ELF-1 (cell line): ENCODE measurements at places on chromosomes 13 and 19.

GRCh38 chr13:46071590-46072249, 19.2 kb upstream of the ZC3H13 start:
- peak; percentile 28 for DNase-seq

DNA sequence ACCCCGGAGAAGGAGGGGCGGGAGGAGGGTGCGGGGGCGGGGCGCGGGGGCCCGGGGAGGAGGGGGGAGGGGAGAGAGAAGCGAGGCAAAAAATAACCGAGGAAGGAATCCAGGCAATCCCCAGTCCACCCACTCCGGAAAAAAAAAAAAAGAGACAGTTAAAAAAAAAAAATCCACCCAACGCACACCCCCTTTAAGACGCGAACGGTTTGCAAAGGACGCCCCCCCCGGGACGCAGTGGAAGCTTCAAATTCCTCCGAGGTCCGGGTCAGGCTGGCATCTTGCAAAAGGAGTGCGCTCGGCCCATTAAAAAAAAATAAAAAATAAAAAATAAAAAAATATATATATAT, at the start of gene CACNA1A:
TSS of gene CACNA1A (minus strand) at position 9 of the 350 bp plus-strand sequence. CDS start 255 bp downstream, outside the sequence.
- DNase-seq: no peak

DNA sequence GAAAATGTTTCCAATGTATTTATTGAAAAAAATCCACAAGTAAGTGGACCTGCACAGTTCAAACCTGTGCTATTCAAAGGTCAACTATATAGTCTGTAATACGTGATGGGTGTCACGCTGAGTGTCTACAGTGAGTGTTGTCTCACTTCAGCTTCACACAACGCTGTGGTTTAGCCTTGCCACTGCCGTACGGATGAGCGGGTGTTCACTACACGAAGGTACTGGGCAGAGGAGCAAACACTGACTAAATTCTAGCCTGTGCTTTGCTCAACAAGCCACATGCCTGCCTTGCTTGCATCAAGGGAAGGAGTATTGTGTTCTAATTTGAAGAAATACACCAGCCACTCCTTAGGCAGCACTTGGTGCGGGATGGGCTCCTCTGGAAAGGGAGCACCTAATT, 3.4 kb upstream of the FFAR3 start:
- DNase-seq: no peak

DNA sequence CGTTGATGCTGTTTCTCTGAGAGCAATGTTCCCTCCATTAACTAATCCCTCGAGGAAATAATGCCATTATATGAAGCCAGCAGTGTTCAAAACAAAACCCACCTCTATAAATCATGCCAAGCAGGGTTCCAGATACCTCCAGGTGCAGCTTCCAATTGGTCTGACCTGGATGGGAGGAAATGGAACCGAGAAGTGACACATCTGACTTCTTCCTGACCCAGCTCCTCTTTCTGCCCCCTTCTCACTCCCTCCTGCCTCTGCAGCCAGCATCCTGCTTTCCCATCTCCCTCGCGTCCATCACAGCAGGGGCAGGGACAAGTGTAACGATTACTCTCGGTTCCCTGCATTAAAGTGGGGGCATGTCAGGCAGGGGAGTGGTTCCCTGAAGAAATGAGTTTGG, 37.5 kb downstream of the HSPH1 start:
- DNase-seq: no peak

- peak; percentile 25 for DNase-seq
Observed at GRCh38 chr13:36418022-36418805, 14.1 kb upstream of the CCNA1 start.

- DNase-seq: no peak
Observed at GRCh38 chr19:50795664-50796073, 5.5 kb downstream of the ACP4 start.

- no peak for DNase-seq
Observed at GRCh38 chr13:42048342-42048683, at the start of gene DGKH. Gene DGKH, plus strand, starts transcription at chr13:42048648. Its CDS starts 126 bp downstream, at chr13:42048774.

DNA sequence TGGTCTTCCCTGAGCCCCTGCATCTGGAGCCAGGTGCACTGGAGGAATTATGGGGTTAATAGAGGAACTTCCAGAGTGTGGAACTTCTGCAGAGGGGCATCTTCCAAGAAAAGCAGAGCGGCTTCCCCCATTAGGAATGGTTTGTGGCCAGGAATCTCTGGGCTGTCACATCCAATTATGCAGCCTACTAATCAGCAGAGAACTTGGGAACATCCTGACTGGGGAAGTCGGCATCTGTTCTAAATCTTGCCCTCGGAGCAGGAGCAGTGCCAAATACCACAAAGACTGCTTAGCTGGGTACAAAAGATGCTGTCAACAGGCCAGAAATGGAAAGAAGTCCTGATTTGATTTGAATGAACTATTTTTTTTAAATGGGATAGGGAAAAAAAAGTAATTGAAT, 435.1 kb downstream of the ZNF536 start:
- no peak for DNase-seq

DNA sequence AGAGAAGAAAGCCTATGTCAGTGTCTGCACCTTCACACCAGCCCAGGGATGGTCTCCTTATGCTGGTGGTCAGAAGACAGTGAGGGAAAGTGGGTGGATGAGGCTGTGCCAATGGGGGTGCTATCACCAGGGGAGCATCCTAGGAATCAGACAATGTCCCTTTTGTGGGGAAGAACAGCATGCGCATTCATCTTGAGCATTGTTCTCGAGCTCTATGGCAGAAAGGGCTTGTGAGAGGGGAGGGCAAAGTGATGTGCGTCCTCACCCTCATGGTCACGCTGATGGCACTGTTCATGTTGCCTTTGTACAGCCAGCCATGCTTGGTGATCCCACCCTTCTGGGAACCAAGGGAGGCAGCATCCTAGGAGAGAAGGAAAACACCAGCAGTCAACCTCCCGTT, 56.1 kb downstream of the DOCK9 start:
- DNase-seq: no peak

DNA sequence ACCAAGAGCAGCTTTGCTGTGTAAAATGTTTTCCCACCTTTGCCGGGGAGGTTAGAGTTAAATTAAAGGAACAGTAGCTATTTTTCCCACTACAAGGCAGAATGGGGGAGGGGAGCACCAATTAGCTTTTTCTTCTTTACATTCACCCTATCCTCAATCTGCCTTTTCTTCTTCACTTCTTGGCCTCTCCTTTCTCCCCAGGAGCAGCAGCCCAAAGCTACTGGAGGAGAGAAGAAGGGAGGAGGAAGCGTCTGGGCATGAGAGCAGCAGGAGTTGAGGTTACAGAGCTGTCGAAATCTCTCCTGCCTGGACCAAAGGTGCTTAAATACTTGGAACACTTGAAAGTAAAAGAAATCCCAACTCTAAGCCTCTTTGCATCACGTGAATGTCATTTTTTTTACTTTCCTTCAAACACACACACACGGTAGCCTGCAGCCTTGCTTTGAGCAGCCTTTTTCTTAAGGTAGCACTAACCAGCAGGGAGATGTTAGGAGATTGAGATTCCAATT, 39.0 kb upstream of the WASF3 start:
- peak; percentile 51 for DNase-seq

- no peak for DNase-seq
Observed at GRCh38 chr13:44808185-44808584, 181.1 kb downstream of the NUFIP1 start.

GRCh38 chr13:106518512-106518911, 16.9 kb downstream of the EFNB2 start:
- no peak for DNase-seq

DNA sequence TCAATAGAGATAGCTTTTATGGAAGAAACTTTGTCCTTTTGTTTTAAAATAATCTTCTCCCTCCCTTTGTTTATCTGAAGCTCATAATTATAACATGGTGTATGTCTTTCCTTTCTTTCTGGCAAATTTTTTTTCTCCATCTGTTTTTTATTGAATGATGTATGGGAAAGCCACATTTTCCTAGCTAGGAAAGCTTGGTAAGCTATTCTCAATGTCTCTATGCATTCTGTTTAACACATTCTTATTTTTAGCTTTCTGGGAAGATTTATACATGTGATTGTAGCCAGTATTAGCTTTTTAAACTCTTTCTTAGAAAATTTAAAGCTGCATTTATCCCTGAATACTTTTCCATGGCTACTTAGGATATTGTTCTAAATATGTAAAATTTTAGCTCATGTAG, 124.9 kb upstream of the CSNK1A1L start:
- no peak for DNase-seq

DNA sequence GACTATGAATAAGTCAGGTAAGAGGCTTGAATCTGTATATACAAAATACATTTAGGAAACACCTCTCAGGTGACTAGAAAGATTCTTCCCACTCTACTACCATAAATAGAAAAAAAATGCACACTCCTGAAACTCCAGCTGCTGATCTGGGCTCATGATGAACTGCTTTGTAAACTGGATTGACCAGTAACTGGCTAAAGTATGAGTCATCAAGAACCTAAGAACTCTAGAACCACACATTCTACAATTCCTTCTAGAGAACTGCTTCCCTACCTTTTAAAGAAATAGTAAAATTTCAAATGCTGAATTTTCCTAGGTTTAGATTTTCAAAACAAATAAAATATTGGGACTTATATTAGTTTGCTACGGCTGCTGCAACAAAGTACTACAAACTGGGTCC, 55.2 kb downstream of the ELF1 start:
- peak; percentile 6 for DNase-seq

DNA sequence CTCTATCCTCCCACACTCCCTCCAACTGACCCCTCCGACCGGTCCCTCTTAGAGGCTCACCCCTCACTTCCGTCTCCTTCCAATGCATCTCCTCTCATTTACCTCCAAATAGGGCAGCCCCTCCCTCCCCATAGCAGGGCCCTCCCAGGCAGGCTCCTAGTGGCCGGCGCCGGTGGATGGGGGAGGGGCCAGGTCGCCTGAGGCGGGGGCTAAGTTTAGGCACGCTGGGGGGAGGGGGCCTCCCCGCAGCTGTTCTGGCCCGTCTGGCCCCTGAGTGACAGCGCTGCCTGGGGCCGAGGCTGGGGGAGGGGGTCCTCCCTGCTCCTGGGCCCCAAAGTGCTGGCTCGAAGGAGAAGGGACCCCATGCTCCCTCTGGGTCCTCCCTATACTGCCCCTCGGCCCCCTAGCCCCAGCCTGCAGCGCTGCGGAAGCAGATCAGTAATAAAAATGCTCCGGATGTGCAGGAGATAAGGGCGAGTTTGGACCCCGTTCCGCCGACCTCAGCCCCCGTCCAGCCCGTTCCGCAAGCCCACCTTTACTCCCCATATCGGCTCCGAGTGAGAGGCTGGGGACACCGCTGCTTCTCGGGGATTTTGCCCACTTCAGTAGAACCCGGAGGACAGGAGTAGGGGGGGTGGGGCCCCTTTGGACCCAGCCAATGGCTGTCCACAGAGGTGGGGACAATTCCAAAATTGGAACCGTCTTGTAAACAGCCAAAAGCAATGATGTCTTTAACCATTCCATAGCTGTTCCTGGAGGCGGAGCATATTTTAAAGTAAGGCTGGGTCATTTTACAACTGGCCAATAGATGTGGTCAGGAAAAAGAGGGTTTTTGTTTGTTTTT, 4.0 kb downstream of the RTN2 start:
- peak; percentile 88 for DNase-seq

- no peak for DNase-seq
Observed at GRCh38 chr13:70027551-70027950, 80.1 kb upstream of the ATXN8OS start.

- peak; percentile 71 for DNase-seq
Observed at GRCh38 chr19:17234911-17235299, 8.9 kb downstream of the OCEL1 start.

DNA sequence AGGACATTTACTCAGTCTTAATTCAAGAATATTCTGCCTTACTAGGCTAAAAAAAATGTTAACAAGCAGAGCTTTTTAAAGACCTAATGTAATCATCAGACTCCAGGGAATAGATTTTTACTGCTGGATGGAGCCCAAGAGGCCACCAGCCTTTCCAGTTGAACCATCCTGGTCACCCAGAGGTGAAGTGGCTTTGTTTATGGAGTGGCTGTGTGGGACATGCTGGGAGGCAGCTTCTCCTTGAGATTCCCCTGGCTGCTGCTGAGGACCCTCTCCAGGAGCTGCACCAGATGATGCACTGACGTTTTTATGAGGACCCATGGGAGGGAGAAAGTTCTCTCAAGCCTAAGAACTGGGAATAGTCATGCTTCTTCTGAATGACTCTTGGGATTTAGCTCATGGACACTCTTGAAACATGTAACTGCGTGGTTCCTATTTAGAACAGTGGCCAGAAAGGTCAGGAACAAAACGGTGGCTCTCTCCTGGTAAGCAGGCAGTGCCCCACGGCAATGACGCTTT, 205.9 kb upstream of the MIR17HG start:
- DNase-seq: peak; percentile 20

DNA sequence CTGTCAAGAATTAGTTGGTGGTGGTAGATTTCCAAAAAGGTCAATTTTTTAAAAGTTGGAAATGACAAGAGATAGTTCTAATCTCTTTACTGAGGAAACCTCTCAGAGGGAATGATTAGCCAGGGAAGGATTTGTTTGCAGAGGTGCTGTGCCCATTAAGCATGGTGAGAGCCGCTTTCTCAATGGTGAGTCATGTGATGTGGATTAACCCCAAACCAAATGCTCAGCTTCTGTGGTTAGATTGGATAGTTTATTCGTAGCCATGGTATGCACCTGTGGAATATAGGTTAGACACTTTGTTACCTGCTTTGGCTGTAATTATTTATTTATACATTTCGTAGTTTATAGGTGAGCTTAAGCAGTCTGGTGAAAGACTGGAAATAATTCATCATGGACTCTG, 7.1 kb downstream of the HNRNPM start:
- DNase-seq: no peak

- DNase-seq: peak; percentile 46
Observed at GRCh38 chr19:6766357-6767080, 716 bp downstream of the SH2D3A start.

DNA sequence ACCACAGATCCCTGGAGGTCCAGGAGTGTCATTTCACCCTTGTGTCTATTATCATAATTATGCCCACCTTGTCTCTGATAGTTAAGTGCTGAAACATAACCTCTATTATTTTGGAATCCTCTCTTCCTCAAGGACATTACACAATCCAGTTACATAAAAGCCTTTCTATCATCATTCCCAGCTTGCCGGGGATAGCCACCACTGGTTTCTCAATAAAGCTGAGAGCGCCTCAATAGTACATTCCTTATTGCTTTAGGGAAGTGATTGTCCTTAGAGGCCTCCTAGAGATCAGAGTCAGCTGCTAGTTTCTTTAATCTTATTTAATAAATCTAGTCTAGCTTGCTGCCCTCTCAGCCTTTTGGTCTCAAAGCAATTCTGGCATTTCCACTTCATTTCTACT, 490.0 kb upstream of the ATXN8OS start:
- no peak for DNase-seq

- no peak for DNase-seq
Observed at GRCh38 chr19:15265850-15266248, 33.6 kb upstream of the EPHX3 start.

- no peak for DNase-seq
Observed at GRCh38 chr19:57167385-57167784, at the start of gene DUXA. Gene DUXA, minus strand, starts transcription at chr19:57167485. Its CDS starts 42 bp downstream, at chr19:57167443.

- no peak for DNase-seq
Observed at GRCh38 chr13:106243011-106243565, 292.4 kb downstream of the EFNB2 start.

DNA sequence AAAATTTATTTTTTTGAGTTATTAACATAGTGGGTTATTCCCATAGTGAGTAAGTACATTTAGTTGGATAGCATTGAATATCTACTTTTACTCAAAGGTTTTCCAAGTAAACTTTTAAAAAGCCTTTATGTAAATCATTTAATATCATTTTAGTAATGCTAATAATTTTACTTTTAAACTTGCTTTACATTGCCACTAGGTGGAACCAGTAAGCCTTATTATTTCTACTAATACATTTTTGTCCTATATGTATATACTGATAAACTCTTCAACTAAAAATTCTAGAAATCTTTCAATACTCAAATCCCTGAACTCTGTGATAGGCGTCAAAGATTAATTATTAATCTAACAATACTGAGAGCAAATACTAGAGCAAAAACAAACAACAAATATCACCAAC, 1709.2 kb upstream of the PCDH20 start:
- DNase-seq: no peak

- DNase-seq: no peak
Observed at GRCh38 chr13:107832500-107833100, 382.7 kb downstream of the LIG4 start.
